ENCODE measurements at places on chromosomes 16 and 17. TPM values are rescaled to one million over a fixed set of nuclear protein-coding genes. Genes with fewer than 3 reads are reported as not detected.

- no peak for DNase-seq
Observed at GRCh38 chr17:49822829-49823228, 25.0 kb downstream of the TAC4 start.

DNA sequence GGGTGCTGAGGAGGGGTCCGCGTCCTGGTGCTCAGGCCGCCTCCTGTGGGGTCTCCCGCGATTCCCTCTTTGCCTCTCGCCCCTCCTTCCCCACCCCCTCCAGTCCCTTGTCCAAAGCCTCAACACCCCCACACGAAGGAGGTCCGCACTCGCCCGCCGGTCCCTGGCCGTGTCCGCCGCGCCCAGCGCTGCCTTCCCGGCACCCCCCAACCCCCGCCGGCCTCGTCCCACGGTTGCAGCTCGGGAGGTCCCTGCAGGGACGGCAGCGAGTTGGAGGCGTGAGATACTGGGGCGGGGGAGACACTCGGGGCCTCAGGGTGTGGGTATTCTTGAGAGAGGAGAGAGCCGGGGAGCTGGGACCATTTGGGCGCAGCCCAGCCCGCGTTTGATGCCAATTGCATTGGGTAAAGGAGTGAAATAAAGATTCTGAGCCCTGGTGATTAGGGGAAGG, 468 bp downstream of the FLYWCH2 start:
- DNase-seq, result no peak

GRCh38 chr17:2138318-2138717, 83.4 kb downstream of the HIC1 start:
- DNase-seq, result no peak

- peak; percentile 28 for DNase-seq
Observed at GRCh38 chr17:67459985-67460384, 82.9 kb downstream of the PITPNC1 start.

The FOXL1 gene
- not detected for total RNA-seq

- no peak for DNase-seq
Observed at GRCh38 chr17:76529224-76530094, 8.1 kb downstream of the CYGB start.

GRCh38 chr17:4331614-4332013, 34.9 kb downstream of the UBE2G1 start:
- DNase-seq, result no peak

The C16orf92 gene
- total RNA-seq, result not detected

GRCh38 chr17:45305530-45306087, 11.2 kb downstream of the MAP3K14 start:
- DNase-seq, result no peak

The SLC2A4 gene
- total RNA-seq, result 0.51 TPM

The SCNN1B gene
- total RNA-seq, result not detected

The SSTR5 gene
- not detected for total RNA-seq

DNA sequence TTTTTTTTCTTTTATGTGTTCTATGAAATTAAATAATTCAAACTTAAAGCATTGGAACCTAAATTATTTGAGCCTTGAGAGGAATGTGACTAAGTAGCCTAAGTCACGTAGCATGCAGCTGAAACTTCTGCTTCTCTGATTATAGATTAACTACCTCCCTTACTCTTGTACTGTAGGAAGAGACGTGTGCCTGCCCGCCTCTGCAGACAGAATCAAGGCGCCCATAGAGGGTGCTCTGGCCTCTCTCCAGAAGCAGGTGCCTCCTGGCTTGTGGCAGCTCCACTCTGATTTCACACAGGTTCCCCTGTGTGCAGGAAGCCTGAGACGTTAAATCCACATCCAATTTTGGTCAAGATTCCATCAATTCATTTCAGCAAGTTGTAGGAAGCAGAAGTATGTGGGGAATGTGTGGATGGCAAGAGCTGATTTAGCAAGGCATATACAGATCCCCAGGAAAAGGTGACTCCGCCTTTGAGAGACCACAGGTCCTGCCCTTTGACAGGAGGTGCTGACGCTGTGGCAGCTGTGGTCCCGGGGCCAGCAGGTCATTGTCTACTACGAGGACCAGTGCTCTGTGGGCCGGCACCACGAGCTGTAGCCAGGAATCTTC, 1418.8 kb downstream of the CDH11 start:
- DNase-seq, result no peak

The TP53TG3F gene
- total RNA-seq, result not detected

The PROCA1 gene
- 6.4 TPM for total RNA-seq

GRCh38 chr17:74145756-74146155, 57.7 kb upstream of the RPL38 start:
- DNase-seq, result no peak

The KRT33A gene
- not detected for total RNA-seq

GRCh38 chr17:81924557-81925532, 2.7 kb downstream of the MAFG start:
- DNase-seq, result no peak

DNA sequence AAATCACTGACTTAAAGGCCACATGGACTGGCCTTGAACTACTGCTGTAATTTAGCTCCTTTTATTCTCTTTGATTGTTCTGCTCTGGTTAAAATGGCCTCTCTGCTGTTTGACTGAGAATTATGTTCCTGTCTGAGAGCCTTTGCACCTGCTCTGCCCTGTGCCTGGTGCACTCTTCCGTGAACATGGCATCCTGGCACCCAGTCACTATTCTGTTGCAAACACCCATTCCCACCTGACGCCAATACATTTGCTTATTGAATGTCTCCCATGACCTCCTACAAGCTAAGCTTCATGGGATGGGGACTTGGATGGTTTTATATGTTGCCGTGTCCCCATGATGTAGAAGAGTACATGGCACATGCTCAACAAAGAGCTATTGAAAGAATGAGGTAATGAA, 20.1 kb downstream of the HSD17B2 start:
- DNase-seq, result no peak

GRCh38 chr17:57536289-57536688, 208.8 kb downstream of the CCDC182 start:
- DNase-seq, result no peak

DNA sequence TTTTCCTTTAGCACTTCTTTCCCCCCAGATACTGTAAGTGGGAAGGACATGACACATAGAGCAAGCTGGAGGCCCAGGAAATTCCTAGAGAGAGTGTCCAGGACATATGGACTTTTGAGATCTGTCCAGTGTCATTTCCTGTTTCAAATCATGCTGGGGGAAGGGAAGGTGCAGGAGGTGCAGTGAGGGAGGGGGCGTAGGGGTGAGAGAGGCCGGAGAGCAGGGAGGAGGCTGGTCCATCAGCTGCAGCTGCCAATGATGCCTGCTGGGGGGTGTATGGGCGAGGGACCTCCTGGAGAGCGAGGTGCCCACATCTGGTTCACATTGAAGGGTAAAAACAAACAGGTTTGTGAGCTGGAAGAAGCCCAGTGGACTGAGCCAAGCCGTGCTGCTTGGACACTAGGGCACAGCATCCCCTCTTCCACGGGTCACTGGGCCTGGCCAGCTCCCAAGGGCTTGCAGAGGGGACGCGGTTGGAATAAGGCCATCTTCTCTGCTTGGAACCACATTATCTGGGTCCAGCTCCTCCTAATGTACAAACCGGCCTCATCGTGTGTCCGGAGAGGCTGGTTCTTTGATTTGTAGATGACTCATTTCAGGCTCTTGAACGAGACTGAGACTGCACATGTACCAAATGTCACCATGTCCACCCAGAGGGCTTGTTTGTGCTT, 70.4 kb upstream of the SMURF2 start:
- DNase-seq, result no peak

The PRSS27 gene
- 1.3 TPM for total RNA-seq
